ENCODE measurements at places on chromosomes 13 and 19.

DNA sequence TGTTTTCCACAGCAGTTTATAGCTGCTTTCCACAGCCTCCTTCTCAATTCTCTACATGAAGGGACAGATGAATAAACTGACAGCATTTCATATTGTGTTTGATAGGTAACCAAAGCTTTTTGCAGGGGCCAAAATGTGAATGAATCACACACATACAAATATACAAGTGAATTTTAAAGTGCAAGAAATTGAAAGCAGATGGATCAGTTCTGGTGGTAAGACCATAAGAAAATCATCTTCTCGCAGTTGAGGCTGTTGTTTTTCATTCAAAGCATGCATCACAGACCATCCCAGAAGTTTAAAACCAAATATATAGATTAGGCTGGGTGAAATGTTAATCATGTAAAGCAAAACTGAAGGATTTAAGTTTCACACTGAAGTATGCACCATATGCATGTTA lies 1569.4 kb downstream of the PCDH9 start:
- no peak for DNase-seq

DNA sequence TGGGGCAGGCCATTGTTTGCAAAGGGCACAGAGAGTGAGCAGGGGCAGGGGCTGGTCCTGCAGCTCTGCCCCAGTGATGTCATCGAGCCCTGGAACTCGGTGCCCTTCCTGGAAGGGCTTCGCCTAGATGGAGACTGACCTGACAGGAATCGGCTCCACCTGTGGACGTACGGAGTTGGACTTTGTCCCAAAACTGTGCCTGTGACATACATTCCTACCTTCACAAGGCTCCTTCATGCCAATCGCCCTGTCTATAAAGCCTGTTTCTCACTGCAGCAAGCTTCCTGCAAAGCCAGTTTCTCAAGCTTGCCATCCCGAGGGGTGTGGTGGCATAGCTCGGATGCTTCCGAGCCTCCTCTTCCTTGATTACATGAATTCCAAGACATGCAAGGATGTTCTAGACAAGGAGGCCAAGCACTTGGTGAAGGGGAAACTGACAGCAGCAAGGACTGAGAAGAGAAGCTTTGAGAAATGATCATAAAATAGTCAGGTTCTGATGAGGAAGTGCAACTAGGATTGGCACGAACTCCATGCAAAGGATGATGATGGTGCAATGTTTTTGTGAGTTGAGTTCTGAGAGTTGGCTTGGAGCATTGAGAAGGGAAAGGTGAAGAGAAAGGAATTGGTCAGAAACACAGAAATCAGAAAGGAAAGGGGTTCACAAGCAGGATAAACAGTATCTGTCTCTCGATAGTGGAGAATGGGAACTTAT lies 73.6 kb upstream of the STK24 start:
- no peak for DNase-seq

DNA sequence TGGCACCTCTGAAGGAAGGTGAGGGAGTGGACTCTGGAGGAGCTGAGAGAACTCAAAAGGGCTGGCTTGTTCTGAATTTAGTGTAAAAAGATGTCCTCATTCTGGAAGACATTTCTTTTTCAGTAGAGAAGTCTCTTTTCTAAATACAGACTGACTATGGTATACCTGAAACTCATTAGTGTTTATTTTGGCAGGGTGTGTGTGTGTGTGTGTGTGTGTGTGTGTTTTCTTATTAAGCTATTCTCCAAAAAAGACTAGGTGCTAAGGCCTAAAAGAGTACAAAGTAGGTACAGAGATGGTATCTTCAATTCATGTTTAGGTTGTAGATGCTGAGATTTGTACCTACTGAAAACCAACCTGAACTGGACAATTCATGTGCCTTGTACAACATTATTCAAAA lies 196.4 kb downstream of the SPRY2 start:
- no peak for DNase-seq

GRCh38 chr13:37138169-37138568 lies 32.7 kb upstream of the CSNK1A1L start:
- no peak for DNase-seq

DNA sequence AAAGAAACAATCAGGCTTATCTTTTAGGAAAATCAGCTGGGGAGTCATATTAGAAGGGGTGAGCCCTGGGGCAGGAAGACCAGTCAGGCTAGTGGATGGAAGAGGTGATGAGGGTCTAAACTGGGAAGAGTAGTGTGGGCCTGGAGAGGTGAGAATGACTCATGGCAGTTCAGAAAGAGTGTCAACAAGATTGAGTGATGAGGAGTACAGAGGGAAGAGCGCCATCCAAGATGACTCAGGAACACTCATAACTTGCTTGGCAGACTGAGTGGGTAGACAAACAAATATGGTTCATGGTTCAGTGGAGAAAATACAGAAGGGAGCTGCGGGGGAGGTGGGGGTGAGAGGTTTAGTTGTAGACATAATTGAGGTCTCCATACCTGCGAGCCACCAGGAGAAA lies 17.3 kb upstream of the CLDN10 start:
- DNase-seq: peak; percentile 92

- no peak for DNase-seq
These were observed 179.5 kb downstream of the GGACT start for GRCh38 chr13:100409132-100409531.

GRCh38 chr19:39264306-39265290 lies 3.6 kb upstream of the IFNL2 start:
- DNase-seq: no peak

GRCh38 chr13:64847767-64848166 lies 2382.4 kb downstream of the PCDH9 start:
- no peak for DNase-seq

GRCh38 chr13:99302637-99303505 lies 4.3 kb downstream of the GPR183 start:
- DNase-seq: no peak

- no peak for DNase-seq
These were observed 27.7 kb downstream of the CCDC8 start for GRCh38 chr19:46385636-46386035.

All from NCI-H510A treated with DMSO at 0.1 percent for 48 hours (cell line).